ENCODE measurements at places on chromosomes 2 and 18.

GRCh38 chr2:53210538-53210937, 557.1 kb upstream of the CHAC2 start:
- no peak for DNase-seq

- DNase-seq: no peak
Observed at GRCh38 chr2:20515290-20516220, 68.7 kb downstream of the RHOB start.

DNA sequence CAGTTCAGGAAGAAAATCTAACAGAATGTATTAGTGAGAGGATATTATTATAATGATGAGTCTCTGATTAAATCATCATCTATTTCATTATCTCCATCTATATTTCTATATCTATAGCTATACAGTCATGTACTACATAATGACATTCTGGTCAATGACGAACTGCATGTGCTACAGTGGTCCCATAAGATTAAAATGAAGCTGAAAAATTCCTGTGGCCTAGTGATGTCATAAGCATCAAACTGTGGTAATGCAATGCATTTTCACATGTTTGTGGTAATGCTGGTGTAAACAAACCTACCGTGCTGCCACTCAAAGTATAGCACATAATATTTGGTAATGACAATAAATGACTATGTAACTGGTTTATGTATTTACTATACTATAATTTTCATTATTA, 1127.9 kb upstream of the CHAC2 start:
- no peak for DNase-seq

DNA sequence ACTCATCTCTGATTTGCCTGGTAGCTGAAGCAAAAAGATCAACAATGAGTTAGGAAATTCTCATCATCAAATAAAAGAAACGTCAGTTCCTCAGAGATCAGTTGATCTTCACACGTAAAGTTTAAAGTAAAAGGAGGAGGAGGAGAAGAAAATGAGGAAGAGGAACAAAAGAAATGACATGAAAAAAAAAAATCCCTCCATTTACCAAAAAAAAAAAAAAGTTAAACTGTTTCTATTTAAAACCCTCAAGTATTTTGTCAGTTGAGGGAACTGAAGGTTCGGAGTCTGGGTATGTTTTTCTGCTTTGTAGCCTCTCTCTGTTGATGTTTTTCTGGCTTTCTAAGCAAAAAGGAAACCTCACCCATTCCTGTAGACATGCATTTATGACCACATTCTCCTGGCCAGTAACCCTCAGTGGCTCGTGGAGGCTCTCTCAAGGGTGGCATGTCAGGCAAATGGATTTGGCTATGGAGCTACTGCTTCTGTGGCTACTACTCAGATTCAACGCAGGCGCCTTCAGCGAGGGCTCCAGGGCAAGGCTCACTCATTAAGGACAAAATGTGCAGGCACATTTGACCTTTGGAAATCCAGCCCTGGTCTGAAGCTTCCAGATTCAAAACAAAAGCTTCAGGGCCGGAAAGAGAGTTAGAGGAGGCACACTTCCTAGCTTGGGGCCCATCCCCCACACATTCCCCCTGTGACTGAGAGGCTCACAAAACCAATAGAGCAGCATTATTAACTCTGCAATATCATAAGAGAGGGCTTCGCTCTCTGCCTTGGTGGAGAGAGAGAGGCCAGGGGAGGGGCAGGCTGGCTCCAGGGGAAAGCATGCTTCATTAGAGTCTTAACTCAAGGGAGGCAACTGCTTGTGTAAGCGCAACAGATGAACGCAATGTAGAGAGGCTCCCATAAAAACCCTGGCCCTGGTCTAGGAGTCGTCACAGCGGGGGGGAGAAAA, 22.3 kb downstream of the KLF7 start:
- peak; percentile 92 for DNase-seq

GRCh38 chr18:79856119-79857007, 58.6 kb downstream of the KCNG2 start:
- DNase-seq: peak; percentile 57

GRCh38 chr2:71600555-71600954, 147.2 kb downstream of the DYSF start:
- DNase-seq: no peak

DNA sequence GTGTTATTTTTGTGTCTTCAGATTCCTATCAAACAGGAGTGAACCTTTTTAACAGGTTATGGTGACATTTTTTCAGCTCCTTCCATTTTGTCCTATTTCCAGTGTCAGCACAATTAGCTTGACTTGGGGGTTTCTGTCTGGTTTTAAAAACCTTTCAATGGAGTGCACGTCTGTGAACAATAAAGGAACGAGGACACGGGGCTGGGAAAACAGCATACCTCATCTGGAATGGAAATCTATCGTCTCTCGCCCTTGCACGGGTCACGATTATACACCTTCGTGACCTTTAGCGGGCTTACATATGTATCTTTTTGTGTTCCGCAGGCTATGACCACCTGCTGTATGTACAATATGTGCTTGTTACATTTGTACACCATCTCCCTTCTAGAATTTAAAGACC, 2.3 kb upstream of the ZNF532 start:
- DNase-seq: no peak
